Forelimb muscle (tissue), 1 donor: ENCODE measurements at places on chromosomes 4 and X. TPM values are rescaled to one million over a fixed set of nuclear protein-coding genes. Genes with fewer than 3 reads are reported as not detected.

Gene PABPC5
- 5.4 TPM for polyA plus RNA-seq

Gene KDR
- 36.5 TPM for polyA plus RNA-seq

Gene SMIM10
- polyA plus RNA-seq: 12.7 TPM

Gene IL2
- not detected for polyA plus RNA-seq

Gene AASDH
- polyA plus RNA-seq: 10.6 TPM

Gene CLDN22
- polyA plus RNA-seq: not detected

Gene TMEM271
- polyA plus RNA-seq: not detected

Gene SYN1
- polyA plus RNA-seq: 11.6 TPM

Gene ARHGAP36
- 520 TPM for polyA plus RNA-seq

Gene GPR78
- 1.3 TPM for polyA plus RNA-seq

Gene DUX4
- 1.2 TPM for polyA plus RNA-seq

Gene CDX4
- not detected for polyA plus RNA-seq

Gene IL3RA
- 18.7 TPM for polyA plus RNA-seq

Gene SPIN4
- polyA plus RNA-seq: 11.0 TPM

Gene ASB12
- polyA plus RNA-seq: 33.8 TPM

Gene SPANXN4
- not detected for polyA plus RNA-seq

Gene MTM1
- polyA plus RNA-seq: 5.9 TPM

Gene ENPEP
- polyA plus RNA-seq: 20.4 TPM

Gene LRIT3
- polyA plus RNA-seq: 0.20 TPM

Gene FAM199X
- 15.2 TPM for polyA plus RNA-seq

Gene EXOC1
- 27.5 TPM for polyA plus RNA-seq

Gene TAF7L
- 0.25 TPM for polyA plus RNA-seq
